ENCODE measurements at places on chromosomes 4 and X.

GRCh38 chr4:25838526-25838925 lies 24.3 kb downstream of the SEL1L3 start:
- DNase-seq, result no peak

GRCh38 chrX:118383120-118383519 lies 37.2 kb downstream of the WDR44 start:
- DNase-seq, result no peak

GRCh38 chrX:102042372-102043325 lies 82.8 kb upstream of the TCEAL2 start:
- no peak for DNase-seq

GRCh38 chr4:85925071-85925470 lies 434.8 kb downstream of the MAPK10 start:
- no peak for DNase-seq

DNA sequence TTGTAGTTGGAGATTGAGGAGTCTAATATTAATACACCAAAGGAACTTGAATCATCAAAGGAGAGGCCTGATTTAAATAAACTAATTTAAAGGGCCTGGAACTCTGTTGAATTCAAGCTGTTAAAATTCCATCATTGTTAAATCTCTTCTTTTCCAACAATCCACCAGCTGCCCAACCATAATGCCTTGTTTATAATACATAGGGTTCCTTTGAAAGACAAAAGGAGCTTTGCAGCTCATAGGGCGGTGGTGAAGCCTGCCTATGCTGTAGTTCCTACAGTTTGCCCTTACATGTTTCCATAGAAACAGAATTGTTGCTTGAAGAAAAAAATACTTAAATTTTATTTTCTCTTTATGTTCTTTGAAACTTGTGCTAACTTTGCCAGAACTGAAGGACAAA lies 102.8 kb downstream of the GLUD2 start:
- DNase-seq, result no peak

- DNase-seq, result no peak
Observed at GRCh38 chr4:18850867-18851266, 829.3 kb upstream of the LCORL start.

GRCh38 chr4:153517159-153517558 lies 51.0 kb downstream of the TMEM131L start:
- no peak for DNase-seq

- no peak for DNase-seq
Observed at GRCh38 chr4:56840559-56840958, 19.1 kb upstream of the SPINK2 start.

DNA sequence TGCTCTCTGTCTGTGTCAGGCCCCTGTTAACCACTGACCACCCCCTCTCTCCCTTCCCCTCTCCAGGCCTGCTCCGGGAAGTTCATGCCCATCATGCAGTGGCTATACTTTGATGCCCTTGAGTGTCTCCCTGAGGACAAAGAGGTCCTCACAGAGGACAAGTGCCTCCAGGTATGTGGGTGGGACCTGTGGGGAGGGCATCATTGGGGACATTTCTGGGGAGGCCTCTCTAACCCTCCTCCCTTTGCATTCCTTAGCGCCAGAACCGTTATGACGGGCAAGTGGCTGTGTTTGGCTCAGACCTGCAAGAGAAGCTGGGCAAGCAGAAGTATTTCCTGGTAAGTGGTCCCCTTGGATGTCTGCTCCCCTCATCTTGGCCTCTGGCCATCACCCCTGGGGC lies 9.2 kb downstream of the UBA1 start:
- no peak for DNase-seq

DNA sequence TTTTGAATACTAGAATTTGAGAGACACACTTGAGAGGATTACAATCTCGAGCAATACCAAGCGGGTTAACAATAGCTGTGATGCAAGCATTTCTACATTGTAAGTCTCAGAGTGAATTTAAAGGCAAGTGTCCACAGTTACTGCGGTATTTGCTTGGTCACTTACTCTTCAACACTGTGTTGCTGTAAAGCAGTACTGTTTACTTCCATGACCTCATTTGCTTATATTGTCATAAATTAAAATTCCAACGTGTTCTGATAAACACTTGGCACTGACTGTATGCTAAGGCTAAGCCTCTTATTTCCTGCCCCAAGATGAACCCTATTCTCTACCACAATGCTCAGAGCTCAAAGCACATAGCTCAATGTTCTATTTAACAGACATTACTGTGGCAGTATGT lies 11.1 kb downstream of the EXOC1L start:
- no peak for DNase-seq

GRCh38 chrX:101658661-101659491 lies 774 bp downstream of the ARMCX2 start:
- peak; percentile 41 for DNase-seq

DNA sequence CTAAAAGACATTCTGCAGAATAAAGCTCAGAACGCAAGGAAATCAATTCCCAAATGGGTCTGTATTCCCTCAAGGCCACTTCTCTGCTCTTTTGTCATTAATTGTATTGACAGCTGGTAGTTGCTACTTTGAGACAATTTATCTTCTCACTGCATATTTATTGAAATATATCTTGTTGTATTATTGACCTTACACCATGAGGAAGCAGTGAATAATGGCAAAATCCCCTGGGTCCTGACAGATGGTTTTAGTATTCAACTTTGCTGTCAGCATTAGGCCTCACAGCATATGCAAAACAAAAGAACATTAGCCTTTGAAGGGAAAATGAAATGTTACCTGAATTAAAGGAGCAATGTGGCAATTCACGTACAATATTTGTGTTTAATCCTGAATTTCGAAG lies 406.1 kb upstream of the TRAM1L1 start:
- no peak for DNase-seq

GRCh38 chrX:131083510-131084142 lies 25.5 kb downstream of the ARHGAP36 start:
- no peak for DNase-seq

GRCh38 chrX:54695816-54696487 lies 102.1 kb downstream of the ITIH6 start:
- no peak for DNase-seq

- DNase-seq, result no peak
Observed at GRCh38 chr4:80732010-80732409, 298.5 kb upstream of the BMP3 start.

GRCh38 chrX:47743504-47743903 lies 84.5 kb upstream of the UXT start:
- no peak for DNase-seq

- DNase-seq, result no peak
Observed at GRCh38 chr4:181958446-181958845, 284.8 kb upstream of the TENM3 start.

- no peak for DNase-seq
Observed at GRCh38 chrX:109344678-109345077, 137.2 kb downstream of the GUCY2F start.

DNA sequence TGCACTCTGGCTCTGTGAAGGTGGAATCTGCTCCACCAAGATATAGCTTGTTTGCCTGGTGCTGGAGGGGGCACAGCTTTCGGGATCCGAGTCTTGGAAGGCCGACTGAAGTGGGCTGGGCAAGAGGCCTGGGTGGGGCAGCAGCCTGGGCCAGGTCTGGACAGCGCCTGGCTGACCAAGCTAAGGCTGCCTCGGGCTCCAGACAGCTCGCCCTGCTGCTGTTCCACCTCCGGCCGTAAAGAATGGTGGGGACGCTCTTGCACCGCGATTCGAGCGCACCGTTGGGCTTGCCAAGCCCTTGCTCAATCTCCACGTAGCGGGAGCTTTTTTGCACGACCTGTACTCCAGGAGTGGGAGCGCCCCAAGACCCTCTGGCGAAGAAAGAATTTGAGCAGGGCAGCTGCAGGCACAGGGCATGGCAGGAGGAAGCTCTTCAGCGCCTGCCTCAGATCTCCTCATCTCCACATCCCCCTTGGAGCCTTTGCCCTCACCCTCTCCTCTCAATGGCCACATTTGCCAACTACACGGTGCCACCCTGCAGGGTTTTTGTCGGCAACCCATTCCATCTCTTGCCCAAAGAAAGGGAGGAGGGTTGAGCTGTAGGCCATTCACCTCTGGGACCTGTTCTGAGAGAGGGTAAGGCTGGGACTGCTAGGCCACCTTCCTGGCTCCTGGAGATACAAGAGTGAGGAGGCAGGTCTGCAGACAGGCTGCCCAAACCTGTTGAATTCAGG lies 18.9 kb downstream of the CNGA2 start:
- no peak for DNase-seq

DNA sequence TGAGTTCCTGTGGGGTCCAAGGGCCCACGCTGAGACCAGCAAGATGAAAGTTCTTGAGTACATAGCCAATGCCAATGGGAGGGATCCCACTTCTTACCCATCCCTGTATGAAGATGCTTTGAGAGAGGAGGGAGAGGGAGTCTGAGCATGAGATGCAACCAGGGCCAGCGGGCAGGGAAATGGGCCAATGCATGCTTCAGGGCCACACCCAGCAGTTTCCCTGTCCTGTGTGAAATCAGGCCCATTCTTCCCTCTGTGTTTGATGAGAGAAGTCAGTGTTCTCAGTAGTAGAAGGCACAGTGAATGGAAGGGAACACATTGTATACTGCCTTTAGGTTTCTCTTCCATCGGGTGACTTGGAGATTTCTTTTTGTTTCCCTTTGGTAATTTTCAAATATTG lies 4.8 kb downstream of the MAGEA11 start:
- no peak for DNase-seq

- no peak for DNase-seq
Observed at GRCh38 chrX:129791961-129792570, 12.3 kb downstream of the SASH3 start.

- DNase-seq, result no peak
Observed at GRCh38 chr4:68410643-68411042, 36.6 kb upstream of the TMPRSS11E start.

DNA sequence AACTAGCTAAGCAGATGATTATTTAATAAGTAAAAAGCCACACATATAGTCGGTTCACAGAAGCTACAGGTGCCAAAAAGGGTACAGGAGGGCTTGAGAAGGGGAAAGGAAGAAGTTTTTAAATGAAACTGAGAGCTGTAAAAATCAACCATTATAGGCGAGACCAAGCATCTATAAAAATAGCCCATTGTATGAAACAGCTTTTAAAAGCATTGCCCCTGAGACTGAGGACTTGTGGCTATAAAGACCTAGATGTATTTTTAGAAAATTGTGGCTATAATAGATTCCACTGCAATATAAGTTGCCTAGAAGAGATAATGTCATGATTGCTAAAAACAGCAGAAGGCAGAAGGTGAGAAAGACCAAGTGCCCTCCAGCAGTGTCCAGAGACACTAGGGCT lies 15.0 kb upstream of the TTC29 start:
- no peak for DNase-seq

GRCh38 chrX:1528186-1528883 lies 8.7 kb downstream of the P2RY8 start:
- no peak for DNase-seq

- DNase-seq, result no peak
Observed at GRCh38 chr4:173684223-173684622, 154.2 kb upstream of the HAND2 start.

DNA sequence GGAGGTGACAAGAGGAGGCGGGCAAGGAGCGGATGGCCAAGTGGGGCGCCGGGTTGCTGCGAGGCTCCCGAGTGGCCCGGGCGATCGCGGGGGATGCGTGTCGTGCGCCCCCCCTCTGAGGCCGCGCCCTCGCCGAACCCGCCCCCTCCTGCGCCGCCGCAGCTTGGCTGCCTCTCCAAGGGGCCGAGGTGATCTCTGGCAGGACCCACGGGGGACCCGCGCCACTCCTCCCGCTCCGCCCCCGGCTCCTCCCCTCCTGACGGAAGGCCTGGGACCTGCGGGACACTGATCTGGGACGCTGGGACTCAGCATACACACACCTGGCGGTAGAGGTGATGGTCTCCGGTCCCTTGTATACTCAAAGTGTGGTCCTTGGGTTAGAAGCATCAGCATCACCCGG lies 21.9 kb upstream of the FAM47C start:
- no peak for DNase-seq

GRCh38 chr4:159210975-159211374 lies 108.1 kb downstream of the RAPGEF2 start:
- no peak for DNase-seq

DNA sequence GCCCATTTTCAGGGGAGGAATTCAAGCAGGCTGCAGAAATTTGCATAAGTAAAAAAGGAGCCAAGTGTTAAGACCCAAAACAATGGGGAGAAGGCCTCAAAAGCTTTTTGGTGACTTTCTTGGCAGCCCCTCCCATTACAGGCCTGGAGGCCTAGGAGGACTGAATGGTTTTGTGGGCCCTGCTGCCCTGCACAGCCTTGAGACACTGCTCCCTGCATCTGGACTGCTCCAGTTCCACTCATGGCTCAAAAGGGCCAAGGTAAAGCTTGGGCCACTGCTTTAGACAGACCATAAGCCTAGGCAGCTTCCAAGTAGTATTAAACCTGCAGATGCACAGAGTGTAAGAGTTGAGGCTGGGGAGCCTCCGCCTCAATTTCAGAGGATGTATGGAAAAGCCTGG lies 501.6 kb downstream of the MID1IP1 start:
- no peak for DNase-seq

- DNase-seq, result no peak
Observed at GRCh38 chr4:152850377-152850776, 70.6 kb downstream of the ARFIP1 start.

GRCh38 chr4:78710536-78710935 lies 65.6 kb upstream of the BMP2K start:
- no peak for DNase-seq

- DNase-seq, result no peak
Observed at GRCh38 chr4:8006471-8006870, 66.8 kb upstream of the AFAP1 start.

- no peak for DNase-seq
Observed at GRCh38 chr4:48799157-48799556, 19.1 kb upstream of the FRYL start.

DNA sequence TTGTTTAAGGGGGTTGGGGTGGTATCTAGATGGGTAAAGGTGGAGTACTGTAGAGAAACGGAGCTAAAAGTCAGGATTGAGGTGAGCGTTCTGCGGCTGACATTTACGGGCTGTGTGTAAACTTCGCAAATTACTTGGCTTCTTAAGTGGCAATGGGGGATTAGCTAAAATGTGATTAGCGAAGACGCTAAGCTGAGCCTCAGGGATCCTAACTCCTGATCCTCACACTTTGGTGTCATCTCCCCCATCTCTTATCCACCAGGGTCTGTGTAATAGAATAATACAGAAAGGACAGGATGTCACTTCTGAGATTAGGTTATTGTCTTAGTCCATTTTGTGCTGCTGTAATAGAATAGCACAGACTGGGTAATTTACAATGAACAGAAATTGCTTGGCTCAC lies 10.6 kb upstream of the FAT1 start:
- DNase-seq, result no peak

DNA sequence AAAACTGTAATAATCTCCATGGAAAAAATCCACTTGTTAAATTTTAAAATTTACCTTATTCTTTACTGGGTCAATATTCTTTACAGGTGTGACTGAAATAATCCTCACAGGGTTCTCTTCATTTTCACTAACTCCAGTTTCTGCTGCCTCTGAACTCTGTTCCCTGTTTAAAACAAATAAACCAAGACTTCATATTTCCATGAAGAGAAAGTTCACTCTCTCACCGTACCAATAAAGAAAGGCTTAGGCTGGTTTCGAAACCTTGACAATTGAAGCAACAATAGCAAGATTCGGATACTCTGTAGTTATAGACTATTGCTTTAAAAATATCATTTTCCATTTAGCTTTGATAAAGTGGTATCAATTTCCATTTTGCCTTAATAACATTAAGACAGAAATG lies 135.8 kb downstream of the PDS5A start:
- no peak for DNase-seq

All from stimulated activated CD4-positive, alpha-beta T cell treated with anti-CD3 and anti-CD28 coated beads, Interleukin-15, amount 100 ng/mL, for 1 hour (primary cell).